ENCODE measurements at places on chromosomes 16 and 17.

DNA sequence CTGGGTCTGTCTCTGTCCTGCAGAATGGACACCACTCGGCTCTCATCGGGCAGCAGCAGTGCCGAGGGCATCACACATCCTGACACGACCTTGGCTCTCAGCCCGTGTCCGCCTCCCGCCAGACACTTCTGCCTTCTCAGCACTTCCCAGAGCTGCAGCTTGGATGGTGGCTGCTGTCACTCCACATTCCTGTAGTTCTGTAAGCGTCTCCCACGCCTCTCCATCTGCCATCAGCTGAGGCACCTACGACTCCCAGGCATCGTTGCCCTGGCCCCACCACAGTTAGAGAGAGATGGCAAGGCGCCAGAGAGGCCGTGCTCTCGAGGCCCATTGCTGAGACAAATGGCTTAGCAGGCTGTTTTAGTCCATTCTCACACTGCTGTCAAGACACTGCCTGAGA lies 195.9 kb upstream of the CHMP6 start:
- DNase-seq, result no peak

- no peak for DNase-seq
Measured at GRCh38 chr16:74738113-74738541, 36.5 kb downstream of the FA2H start.

DNA sequence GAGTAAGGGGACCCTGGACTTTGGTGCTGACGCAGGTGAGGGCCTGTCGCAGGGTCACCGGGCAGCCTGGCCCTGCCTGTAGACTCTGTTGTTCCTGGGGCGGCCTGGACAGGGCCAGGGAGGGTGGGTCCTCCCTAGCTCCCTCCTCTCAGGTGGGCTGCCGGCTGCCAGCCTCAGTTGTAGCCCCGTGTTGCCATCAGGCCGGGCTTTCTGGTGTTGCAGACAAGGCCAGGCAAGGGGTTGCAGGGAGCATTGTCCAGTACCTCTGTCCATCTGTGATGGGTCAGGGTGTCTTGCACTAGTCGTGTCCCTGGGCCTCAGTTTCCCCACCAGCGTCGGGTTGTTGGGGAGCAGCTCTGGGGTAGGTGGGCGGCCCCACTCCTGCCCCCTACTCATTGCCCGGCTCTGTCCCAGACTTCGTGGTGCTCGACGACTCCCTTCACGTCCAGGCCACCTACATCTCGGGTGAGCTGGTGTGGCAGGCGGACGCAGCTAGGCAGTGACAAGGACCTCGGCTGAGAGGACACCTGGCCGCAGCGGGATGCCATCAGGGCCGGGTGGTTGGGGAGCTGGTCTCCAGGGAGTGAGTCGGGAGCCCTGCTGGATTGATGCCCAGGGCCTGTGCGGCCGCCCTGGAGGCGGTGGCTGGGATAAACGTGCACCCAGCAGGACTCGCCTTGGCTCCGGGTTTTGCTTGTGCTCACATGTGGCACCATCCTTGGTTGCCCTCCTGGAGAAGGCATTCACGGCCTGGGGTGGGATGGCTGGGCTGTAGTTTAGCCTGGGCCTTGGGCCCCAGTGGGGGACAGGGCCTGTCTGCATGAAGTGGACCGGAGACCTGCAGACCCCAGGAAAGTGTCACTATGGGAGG lies 1.9 kb downstream of the CEMP1 start:
- DNase-seq, result no peak

GRCh38 chr17:69468207-69468606 lies 53.7 kb downstream of the MAP2K6 start:
- no peak for DNase-seq

DNA sequence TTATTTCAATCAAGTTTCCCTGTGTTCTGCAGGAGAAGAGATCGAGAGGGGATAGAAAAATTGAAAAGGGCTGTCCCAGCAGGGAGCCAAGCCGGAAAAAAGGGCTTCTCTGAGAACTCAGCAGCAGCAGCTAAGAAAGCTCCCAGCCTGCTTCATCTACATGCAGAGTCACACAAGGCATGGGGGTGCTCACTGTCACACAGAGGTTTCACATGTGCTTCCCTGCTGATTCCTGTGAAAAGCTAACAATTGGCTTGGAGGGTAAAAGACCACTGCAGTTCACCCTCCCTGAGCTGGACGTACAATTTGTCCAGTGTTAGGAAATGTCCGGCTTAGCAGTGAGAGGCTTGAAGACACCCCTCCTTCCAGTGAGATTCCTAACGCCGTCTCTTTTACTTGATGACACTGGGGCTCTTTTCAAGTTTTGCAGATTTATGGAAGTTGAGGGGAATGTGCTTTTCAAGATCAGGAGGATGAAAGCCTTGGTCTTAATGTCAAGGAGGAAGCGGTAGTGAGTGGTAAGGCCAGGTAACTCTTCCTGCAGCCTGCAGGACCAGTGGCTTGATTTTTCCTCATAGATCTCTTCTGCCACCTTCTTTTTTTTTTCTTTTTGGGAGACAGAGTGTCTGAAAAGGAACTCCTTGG lies 85.6 kb downstream of the WNT3 start:
- no peak for DNase-seq

DNA sequence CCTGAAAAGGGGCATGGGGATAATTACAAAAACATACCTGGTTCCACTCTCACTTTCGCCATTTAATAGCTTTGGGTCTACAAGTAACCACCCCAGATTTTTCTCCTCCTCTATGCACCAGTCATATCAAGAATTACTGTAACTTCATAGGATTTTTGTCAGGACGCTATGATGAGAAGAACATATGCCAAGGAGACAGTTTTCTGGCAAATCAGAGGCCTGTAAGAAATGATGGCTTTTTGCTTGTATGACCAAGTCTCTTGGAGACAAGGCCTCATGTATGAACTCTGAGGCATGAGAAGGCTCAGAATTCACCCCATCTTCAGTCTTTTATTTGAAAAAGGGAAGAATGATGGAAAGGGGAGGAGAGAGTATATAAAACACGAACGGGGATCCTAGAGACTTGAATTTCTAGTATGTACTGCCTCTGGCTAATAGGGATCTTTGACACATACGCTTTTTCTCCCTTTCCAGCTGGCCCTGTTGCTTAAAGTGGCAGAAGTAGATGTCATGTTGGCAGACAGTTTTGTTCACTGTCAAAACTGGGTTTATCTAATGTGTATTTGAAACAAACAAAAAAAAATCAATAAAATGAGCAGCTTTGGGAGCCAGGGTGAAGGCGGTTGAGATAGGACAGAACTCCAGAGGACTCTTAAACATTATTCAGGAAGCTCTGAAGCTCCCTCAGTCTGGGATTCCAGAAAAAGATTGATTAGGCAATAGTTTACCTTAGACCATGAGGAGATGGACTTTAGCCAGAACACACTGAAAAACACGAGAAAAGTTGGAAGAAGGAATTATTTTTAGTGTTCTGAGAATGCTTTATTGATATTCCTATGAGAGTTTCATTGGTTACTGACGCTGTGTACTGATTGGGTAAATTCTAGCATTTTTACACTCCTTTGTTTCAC lies 656.6 kb downstream of the WWOX start:
- DNase-seq, result no peak

DNA sequence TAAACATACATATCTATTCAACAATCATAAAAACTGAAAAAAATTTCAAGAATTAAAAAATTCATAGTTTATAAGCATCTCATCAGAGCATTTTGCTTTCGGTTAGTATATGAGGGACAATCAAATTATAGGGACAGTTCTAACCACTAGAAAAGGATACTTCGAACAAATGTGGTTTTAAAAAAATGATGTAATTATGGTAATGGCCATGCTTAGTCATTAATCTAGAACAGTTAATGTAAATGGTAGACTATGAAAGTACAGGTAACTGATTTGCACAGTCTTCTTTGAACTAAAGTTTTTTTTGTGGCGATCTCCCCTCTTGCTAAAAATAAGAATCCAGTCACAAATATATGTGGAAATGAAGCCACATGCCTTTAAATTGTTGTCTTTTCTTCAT lies 63.5 kb upstream of the PHOSPHO1 start:
- no peak for DNase-seq

- no peak for DNase-seq
Measured at GRCh38 chr17:19978805-19979211, 1.2 kb upstream of the AKAP10 start.

DNA sequence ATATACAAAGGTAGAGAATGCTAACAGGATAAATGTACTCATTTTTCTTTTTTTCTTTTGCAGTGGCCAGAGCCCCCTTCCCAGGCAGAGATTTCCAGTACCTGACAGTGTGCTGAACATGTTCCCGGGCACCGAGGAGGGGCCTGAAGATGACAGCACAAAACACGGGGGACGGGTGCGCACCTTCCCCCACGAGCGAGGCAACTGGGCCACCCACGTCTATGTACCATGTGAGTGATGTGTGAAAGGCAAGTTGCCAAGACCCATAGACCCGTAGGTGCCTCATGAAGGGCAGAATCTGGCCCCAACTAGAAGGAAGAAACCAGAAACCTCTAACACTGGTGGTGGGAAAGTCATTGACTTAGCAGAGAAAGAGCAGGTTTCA lies 1.2 kb downstream of the USB1 start:
- no peak for DNase-seq

- DNase-seq, result no peak
Measured at GRCh38 chr17:29291163-29291752, 2.7 kb downstream of the NUFIP2 start.

All from stimulated activated CD4-positive, alpha-beta T cell treated with anti-CD3 and anti-CD28 coated beads, Interleukin-1b, Interleukin-23, amount 100 ng/mL, for 48 hours (primary cell).